ENCODE measurements at places on chromosomes 6 and 20.

- DNase-seq = no peak
Observed at GRCh38 chr20:7748624-7749023, 191.6 kb downstream of the HAO1 start.

- no peak for DNase-seq
Observed at GRCh38 chr6:52125139-52125538, 37.7 kb upstream of the PKHD1 start.

- DNase-seq = no peak
Observed at GRCh38 chr6:140018588-140018987, 644.1 kb upstream of the CITED2 start.

DNA sequence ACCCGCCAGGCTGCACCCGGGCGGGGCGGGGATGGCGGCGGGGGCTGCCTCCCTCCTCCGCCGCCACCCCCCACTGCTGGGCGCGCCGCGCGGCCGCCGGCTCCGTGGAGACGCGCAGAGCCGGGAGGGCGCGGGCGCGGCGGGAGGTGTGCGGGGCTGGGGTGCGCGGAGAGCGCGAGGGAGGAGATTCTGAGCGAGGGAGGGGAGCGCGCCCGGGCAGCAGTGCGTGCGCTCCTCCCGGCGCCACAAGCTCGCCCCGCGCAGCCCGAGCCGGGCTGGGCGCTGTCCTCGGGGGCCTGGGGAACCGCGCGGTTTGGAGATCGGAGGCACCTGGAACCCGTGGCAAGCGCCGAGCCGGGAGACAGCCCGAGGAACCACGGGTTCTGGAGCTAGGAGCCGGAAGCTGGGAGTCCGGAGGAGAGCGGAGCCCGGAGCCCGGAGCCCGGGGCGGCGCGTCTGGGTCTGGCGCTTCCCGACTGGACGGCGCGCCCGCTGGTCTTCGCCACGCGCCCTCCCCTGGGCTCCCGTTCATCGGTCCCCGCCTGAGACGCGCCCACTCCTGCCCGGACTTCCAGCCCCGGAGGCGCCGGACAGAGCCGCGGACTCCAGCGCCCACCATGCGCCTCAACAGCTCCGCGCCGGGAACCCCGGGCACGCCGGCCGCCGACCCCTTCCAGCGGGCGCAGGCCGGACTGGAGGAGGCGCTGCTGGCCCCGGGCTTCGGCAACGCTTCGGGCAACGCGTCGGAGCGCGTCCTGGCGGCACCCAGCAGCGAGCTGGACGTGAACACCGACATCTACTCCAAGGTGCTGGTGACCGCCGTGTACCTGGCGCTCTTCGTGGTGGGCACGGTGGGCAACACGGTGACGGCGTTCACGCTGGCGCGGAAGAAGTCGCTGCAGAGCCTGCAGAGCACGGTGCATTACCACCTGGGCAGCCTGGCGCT, at the start of gene NTSR1:
NTSR1 (plus strand) TSS at position 246 of the 946 bp plus-strand sequence; CDS start at position 618, 372 bp downstream.
- no peak for DNase-seq

- no peak for DNase-seq
Observed at GRCh38 chr6:11282245-11282644, 49.8 kb upstream of the NEDD9 start.

- DNase-seq = no peak
Observed at GRCh38 chr20:46468508-46468907, 44.9 kb downstream of the ZNF334 start.

GRCh38 chr20:31708736-31709534, 13.7 kb downstream of the BCL2L1 start:
- no peak for DNase-seq

DNA sequence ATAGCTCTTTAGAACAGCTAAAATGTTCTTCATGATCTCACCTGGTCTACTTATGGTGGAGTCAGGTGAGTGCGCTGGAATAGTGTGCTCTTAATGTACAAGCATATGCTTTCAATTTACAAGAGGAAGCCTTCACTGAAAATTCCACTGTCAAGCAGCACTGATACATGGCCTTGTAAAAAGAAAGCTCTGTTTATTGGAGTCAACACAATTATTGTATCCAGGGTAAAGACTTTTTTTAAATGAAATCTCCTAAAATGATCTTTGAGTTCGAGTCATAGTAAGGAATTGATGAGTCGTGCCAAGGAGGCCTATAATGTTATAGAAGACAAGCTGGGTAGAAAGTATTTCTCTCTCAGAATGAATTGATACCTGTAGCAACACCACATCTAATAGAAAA, 41.6 kb upstream of the CARMIL1 start:
- no peak for DNase-seq

DNA sequence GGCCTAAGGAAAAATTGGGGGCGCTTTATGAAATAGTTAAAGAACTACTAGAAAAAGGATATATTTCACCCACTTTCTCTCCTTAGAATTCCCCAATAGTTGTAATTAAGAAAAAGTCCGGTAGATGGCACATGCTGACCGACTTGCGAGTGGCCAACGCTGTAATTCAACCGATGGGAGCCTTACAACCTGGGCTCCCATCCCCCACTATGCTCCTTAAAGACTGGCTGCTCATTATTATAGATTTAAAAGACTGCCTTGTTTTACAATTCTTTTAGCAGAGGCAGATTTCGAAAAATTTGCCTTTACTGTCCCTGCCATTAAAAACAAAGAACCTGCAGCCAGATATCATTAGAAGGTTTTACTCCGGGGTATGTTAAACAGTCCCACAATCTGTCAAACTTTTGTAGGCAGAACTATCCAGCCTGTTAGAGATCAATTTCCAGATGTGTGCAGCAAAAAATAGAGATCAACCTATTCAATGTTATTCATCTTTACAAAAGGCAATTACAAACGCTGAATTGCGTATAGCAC, 58.5 kb upstream of the PRSS16 start:
- peak; percentile 84 for DNase-seq

GRCh38 chr6:159871241-159871640, 19.5 kb upstream of the MAS1 start:
- DNase-seq = no peak

DNA sequence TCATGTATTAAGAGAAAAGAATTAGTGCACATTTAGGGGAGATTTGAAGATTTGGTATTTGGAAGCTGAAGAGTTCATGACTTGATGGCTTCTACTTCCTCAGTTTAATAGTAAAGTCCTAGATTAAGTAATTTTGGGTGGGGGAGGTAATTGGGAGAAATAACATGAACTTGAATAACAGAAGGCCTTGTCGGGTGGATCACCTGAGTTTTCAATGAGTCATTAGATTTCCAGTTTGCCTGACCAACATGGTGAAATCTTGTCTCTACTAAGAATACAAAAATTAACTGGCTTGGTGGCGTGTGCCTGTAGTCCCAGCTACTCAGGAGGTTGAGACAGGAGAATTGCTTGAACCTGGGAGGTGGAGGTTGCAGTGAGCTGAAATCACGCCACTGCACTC, 181.0 kb downstream of the GJA1 start:
- no peak for DNase-seq

DNA sequence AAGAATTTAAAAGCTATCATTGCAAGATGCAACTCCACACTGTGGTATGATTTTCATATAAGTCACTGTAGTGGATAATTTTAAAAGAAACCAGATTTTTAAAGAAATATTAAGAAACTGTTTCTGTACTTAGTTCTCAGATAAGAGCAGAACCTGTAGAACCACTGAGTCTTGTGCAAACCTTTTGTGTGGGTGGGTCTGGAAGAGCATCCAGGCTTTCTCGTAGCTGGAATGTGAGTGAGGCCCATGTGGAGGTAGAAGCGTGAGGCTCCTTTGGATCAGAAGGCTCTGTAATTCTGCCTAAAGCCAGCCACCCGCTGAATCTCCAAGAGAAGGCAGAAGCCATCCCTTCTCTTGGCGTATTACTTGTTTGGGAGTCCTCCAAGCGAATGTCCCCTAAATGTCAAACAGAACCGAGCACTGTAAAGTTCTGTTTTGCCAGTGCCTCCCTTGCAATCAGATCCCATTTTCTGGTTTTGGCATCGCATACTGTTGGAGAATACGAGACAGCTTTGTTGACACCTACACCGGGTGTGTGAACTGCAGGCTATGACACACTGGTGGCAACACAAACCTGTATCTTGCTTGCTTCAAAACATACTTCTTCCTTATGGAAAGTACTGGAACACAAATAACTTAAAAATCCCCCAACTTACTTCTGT, 188.7 kb downstream of the FOXC1 start:
- DNase-seq = no peak

DNA sequence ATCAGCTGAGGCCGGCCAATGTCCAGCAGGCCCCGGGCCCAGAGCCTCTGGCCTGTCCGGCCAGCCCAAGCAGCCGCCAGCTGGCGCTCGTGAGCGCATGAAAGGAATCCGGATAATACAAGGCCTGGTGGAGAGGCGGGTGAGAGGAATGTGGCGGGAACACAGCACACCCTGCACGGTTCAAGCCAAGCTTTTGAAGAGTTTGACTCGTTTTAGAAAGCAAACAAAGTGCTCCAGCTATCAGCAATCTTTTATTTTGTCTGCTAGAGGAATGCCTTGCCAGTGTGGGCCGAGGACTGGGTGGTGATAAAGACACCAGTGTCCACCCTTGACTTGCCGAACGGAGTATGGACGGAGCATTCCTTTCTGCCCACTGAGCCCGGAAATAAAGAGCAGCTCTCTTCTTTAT, 9.3 kb upstream of the NEDD9 start:
- no peak for DNase-seq

DNA sequence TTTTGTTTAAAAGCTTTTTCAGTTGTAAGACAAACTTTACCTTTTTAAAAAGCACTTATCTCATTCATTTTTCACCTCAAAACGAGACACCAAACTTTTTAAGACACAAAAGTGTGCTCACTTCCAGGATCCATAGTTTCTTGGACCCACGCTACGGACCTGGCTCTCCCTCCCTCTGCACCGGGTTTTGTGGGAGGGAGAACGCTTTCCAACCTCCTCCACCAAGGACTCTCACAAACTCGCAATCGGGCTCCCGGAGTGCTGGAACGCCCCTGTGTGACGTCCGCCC, 436 bp downstream of the CAGE1 start:
- no peak for DNase-seq

DNA sequence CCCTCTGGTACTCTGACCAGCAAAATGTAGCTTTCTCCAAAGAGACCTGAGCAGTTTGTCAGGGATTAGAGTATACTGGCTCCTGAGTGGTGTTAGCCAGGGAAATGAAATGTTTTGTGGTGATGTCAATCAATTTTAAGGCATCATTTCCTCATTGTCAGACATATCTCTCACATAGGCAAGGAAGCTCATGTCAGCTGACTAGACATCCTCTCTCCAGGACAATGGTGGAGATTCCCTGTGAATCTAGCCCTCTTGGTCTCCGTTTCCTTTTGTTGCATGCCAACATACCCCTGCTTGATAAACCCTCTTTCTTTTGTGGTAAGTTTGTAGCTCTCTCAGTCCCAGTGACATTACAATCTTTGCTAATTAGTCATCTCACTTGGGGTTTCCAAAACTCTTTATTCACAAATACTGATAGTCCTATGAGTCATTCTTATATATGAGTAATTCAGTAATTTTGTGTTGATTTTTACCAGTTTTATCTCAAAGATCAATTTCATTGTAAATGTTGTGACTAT, 135.6 kb upstream of the PTPRK start:
- no peak for DNase-seq

GRCh38 chr6:109720311-109720710, 29.2 kb downstream of the FIG4 start:
- no peak for DNase-seq

GRCh38 chr6:87237804-87238203, 82.4 kb downstream of the ZNF292 start:
- peak; percentile 44 for DNase-seq

- no peak for DNase-seq
Observed at GRCh38 chr6:121426686-121427085, 8.8 kb upstream of the GJA1 start.

DNA sequence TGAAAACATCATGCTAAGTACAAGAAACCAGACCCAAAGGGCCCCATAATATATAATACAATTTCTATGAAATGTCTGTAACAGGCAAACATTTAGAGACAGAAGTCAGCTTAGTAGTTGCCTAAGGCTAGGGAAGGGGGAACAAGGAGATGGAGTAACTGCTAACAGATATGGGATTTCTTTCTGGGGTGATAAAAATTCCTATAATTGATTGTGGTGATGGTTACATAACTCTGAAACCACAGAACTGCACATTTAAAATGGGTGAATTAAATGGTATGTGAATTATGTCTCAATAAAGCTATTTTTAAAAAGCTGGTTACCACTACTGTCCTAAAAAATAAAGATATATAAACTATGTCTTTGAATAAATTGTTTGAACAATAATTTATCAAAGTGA, 3.2 kb downstream of the CEP162 start:
- no peak for DNase-seq

DNA sequence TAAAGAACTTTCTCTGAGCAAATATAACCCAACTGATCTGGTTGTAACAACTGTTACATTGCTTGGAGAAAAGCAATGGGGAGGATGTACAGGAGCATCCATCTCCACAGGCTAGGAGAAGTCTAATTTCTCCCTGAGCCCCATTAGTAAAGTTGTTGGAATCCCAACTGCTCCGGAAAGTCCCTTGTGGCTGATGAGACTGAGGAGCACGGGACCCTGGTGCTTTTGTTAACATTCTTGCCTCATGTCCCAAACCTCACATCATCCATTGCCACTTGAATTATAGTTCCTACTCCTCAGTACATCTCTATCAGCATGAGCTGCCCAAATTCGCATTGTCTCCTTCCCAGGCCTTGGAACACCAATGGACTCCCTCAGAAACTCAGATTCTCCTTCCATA, 260.6 kb upstream of the BMP2 start:
- DNase-seq = no peak

DNA sequence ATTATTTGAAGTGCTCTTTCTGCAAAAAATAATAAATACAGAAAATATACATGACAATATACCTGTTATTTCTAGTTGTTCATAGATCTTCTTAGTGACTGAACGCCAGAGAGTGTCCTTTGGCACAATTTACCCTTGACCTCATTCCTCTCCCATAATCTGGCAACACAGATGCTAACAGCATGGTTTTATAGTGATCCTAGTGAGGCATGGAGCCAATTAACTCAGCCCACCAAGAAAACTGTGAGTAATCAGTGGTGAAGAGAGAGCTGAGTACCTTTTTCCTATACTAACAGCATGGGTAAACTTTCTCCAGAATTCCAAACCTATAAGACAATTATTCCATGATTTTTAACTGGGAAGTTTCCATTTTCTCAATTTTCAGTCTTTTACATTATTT, 61.0 kb downstream of the VGLL2 start:
- no peak for DNase-seq

- no peak for DNase-seq
Observed at GRCh38 chr6:35359346-35359743, 17.0 kb downstream of the PPARD start.
